Activated CD4-positive, alpha-beta T cell treated with anti-CD3 and anti-CD28 coated beads for 4 hours (primary cell): ENCODE measurements at places on chromosomes 12 and 14.

GRCh38 chr12:56670836-56671235, 17.2 kb downstream of the PTGES3 start:
- no peak for DNase-seq

GRCh38 chr12:105214148-105214547, 21.8 kb downstream of the APPL2 start:
- no peak for DNase-seq

DNA sequence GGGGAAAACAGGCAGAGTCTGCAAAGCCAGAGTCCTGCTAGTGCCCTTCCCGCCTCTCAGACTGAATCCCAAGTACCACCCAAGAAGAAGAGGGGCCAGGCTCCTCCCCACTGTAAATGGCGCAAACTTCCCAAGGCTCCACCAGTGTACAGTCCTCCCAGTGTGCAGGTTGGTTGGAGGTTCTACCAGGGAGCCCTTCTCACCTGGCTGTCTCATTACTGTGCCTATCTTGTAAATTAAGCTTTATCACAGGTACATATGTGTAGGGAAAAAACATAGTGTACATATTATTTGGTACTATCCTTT, 189.7 kb downstream of the FSCB start:
- no peak for DNase-seq

GRCh38 chr14:92144708-92145107, 22.9 kb downstream of the CPSF2 start:
- DNase-seq = no peak

DNA sequence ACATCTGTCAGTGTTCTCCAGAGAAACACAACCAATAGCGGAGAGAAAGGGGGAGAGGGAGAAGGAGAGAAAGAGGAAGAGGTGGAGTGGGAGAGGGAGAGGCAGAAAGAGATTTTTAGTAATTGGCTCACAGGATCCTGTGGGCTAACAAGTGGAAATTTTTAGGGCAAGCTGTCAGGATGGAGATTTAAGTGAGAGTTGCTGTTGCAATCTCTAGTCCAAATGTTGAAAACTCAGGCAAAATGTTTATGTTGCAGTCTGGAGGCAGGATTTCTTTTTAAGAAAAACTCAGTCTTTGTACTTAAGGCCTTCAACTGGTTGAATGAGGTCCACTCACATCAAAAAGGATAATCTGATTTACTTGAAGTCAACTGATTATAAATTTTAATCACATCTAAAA, 12.5 kb upstream of the GLIPR1L2 start:
- DNase-seq = no peak

- DNase-seq = no peak
Measured at GRCh38 chr14:27026097-27026496, 428.3 kb upstream of the NOVA1 start.

GRCh38 chr14:89175881-89176799, 240.9 kb downstream of the FOXN3 start:
- no peak for DNase-seq

GRCh38 chr14:31955936-31956579, 121.0 kb upstream of the ARHGAP5 start:
- DNase-seq = no peak
